ENCODE measurements at places on chromosomes 1 and 21.

GRCh38 chr1:246291127-246291526, 216.0 kb downstream of the SMYD3 start:
- DNase-seq, result no peak

GRCh38 chr1:60757485-60757884, 324.9 kb upstream of the NFIA start:
- no peak for DNase-seq

- DNase-seq, result no peak
These were observed 14.5 kb downstream of the HMGB4 start for GRCh38 chr1:33878392-33878791.

- peak; percentile 35 for DNase-seq
These were observed 6.3 kb downstream of the CELF3 start for GRCh38 chr1:151710187-151710840.

- DNase-seq, result no peak
These were observed 368.5 kb upstream of the DPYD start for GRCh38 chr1:98289311-98289710.

DNA sequence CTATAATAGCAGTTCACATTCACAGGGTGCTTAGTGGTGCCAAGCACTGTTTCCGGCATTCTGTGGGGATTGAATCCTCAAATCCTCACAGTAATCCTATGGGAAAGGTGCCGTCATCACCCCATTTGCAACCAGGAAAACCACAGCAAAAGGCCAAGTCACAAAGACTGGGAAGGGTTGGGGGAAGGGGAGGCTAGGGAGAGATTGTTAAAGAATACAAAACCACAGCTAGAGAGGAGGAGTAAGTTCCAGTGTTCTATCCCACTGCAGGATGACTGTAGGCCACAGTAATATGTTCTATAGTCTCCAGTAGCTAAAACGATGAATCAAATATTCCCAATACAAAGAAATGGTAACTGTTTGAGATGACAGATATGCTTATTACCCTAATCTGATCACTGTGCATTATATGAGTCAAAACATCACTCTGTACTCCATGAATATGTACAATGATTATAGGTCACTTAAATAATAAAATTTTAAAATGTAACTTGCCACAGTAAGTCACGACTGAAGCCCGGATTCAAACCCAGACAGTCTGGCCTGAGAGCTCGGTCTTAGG, 256.8 kb downstream of the TOMM20 start:
- no peak for DNase-seq

GRCh38 chr1:247287460-247287859, 31.6 kb downstream of the VN1R5 start:
- no peak for DNase-seq

- DNase-seq, result no peak
These were observed 35.2 kb upstream of the SYT2 start for GRCh38 chr1:202745323-202745888.
